Fibroblast of skin of right quadriceps (primary cell): ENCODE measurements at places on chromosomes 2 and 18.
A peak's percentile ranks its signal among the peaks of the same experiment; 100 is the strongest.

- peak; percentile 82 for DNase-seq
Observed at GRCh38 chr2:26033270-26033817, 540 bp upstream of the RAB10 start.

DNA sequence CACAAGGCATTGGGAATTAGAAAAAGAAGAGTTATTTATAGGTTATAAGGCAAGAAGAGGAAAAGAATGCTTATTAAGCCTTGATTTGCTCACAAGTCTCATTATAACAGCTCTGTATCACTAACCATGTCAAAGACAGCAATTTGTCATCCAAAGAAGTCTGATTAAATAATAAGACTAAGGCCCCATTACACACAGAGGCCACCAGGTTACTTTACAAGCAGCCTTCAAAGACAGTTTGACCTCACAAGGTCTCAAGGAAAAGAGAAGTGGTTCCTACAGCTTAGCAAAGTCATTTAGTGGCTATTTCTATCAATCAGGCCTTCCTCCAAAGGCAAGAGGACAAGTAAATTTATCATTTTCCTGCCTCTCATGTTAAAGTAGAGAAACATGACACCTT, 188.5 kb downstream of the MBD2 start:
- DNase-seq, result no peak

DNA sequence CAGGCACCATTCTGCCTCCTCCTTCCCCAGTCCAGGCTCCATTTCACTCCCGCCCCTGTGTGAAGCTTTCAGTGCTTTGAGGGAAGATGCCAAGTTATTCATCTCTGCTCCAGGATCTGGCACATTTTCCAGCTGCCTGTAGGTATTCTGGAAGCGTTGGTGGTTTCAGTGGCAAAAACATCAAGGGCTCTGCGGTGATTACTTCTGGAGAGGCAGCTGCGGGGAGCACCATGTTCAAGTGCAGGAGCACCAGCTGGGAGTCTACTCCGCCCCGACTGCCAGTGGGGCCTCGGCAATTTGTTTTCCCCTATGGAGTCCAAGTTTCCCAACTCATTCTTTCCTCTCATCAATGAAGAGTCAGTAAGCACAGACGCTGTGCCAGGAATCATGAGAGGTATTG, 211.7 kb downstream of the CLIP4 start:
- DNase-seq, result peak; percentile 25

DNA sequence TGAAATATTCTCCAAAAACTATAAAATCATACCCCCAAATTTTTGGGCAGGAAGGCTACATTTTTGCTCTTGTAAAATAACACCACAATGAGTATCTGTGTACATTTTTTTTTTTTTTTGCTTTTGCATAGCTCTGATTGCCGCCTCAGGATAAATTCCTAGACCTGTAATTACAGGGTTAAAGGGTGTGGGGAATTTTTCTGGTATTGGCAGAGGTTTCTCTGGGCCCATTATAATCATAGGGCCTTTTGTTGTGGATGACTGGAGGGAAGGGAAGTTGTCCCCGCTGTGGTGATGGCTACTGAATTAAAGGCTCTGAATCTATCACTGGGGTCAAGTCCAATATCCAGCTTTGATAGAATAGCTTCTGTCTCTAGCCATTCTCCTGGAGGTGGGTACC, 26.6 kb downstream of the CCDC195 start:
- no peak for DNase-seq

DNA sequence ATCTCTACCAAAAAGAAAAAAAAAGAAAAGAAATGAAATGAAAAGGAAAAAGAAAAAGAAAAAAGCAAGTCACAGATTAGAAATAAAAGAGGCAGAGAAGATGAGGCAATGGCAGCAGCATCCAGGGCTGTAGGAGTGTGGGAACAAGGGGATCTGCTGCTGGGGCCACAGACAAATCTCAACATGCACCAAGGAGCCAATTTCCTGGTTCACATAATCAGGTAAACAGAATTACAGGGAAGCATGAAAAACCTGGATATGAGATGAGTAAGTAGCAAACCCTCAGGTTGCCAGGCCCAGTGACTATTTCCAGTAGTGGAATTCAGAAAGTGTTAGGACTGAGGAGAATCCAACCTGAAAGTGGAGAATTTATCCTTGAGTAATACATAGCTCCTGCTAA, 77.4 kb upstream of the ARHGAP28 start:
- DNase-seq, result no peak

DNA sequence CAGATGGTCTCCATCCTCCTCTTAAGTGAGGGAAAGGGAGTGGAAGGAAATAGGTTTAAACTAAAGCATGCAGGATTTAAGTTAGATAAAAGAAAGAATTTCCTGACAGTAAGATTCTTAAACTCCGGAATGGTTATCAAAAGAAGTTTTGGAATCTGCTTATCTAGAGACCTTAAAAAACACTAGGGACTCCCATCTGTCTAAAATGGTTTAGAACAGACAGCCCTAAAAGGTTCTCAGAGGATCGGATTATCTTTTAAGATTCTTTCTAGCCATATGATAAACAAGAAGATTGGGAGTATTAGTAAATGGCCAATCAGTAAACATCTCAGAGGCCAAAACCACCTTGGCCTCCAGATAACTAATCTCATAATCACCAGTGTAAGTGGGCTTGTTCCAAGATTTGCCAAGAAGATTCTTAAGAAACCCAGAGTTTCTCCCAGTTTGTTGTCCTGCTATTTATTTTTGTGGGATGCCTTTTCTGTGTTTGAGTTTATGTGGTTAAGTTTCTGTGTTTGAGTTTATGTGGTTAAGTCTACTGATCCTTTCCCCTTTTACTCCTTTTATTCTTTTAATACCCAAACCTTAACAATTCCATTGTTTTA, 314.9 kb upstream of the NRP2 start:
- DNase-seq, result no peak
